ENCODE measurements at places on chromosomes 2 and 18. TPM values are rescaled to one million over a fixed set of nuclear protein-coding genes. Genes with fewer than 3 reads are reported as not detected.

Gene SGO2
- total RNA-seq: 9.8 TPM

Gene CCDC102B
- total RNA-seq: 1.4 TPM

Gene PKDCC
- total RNA-seq: 63.1 TPM

Gene ALS2
- 19.8 TPM for total RNA-seq

Gene INHA
- not detected for total RNA-seq

Measured in myometrial cell (primary cell).